Cardiac muscle cell (in vitro differentiated cells and primary cell): ENCODE measurements at places on chromosomes 7 and 10.
A peak's percentile ranks its signal among the peaks of the same experiment; 100 is the strongest.

DNA sequence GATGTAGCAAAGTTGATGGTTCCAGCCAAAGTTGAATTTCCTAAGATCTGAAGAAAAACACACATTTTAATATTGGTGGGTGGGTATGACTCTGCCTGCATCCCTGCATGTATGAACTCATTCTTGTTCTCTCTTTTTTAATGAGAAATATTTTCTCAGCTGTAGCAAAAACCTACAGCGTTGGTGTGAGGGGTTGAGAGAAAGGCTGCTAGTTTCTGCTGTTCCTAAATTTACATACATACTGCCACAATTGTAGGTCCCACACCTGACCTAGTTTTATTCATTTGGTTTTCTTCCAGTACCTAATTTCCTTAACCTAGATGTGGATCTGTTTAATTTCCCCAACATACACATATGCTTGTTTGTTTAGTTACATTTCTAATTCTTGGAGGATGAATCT lies 4.6 kb downstream of the AGFG2 start:
- DNase-seq = no peak

GRCh38 chr10:132557696-132558515 lies 20.3 kb downstream of the INPP5A start:
- DNase-seq = no peak

- DNase-seq = no peak
These were observed 10.5 kb upstream of the LAMB4 start for GRCh38 chr7:108140671-108141070.

DNA sequence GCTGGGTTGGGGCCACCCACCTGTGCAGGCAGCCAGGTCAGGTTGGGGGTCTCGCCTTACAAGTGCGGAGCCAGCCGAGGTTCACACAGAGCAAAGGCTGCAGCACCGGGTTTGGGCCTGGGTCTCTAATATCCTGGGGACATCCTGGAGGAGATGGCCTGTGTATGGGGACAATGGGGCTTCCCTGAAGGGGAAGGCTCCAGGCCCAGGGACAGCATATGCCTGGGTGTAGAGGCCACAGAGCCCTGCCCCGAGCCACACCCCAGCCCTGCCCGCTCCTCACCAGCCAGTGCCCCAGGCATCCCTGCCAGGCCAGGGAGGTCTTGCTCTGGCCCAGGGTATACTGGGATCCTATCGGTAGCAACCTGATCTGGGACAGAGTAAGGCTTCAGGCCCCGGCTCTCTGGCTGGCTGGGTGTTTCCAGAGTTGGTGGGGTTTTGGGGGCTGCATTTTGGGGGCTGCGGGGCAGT lies 9.1 kb downstream of the TTYH3 start:
- DNase-seq = no peak

GRCh38 chr7:138237995-138238394 lies 161.7 kb downstream of the AKR1D1 start:
- DNase-seq = no peak

DNA sequence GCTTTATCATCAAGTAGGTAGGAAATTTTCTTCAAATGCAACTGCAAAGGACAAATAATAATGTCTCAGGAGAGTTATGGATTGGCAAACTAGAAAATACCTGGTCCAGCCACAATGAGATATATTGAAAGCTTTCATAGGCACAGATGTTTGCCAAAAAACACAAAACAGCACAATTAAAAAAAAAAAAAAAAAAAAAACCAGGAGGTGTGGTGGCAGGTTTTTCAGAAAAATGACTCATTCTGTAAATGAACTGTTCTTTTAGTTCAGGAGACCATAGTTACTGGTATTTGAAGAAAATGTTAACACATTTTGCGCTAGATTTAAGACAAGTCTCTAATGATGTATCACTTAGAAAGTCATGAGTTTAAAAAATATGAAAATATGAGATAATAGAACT lies 55.0 kb upstream of the JCAD start:
- DNase-seq = no peak

GRCh38 chr7:37920849-37921805 lies 687 bp downstream of the EPDR1 start:
- peak; percentile 48 for DNase-seq

- DNase-seq = no peak
These were observed 767 bp downstream of the KRIT1 start for GRCh38 chr7:92244808-92245486.

DNA sequence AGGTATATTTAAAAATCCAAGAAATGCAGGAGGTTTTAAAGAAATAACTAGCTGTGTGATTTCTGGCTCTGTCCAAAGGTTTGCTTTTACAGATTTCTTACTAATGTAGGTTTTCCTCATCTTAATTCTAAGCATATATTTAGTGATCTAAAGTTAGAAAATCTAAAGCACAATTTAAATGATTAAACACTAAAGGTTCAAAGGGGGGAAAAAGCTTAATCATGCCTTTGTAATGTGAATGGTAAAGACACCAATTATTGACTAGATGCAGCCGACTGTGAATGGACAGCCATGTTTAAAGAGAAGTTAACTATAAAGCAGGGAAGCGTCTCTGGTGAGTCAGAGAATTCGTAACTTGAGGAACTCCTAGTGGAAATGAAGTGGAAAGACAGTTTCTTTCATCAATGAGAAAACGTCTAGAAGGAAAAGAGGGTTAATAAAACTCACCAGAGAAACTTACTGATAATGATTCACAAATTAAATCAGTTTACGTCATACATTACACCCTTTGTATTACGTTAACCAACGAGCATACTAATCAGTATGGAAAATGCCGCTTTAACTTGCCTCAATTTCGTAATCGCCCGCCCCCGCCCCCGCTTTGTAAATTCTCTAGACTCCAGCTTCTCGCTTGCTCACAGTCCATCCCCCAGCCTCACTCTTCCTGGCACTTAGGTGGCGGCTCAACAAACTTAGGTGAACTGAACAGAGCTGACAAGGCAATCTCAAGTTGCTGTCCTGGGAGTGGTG lies 1.1 kb upstream of the HBP1 start:
- peak; percentile 71 for DNase-seq

GRCh38 chr10:96374639-96374984 lies 15.8 kb upstream of the OPALIN start:
- DNase-seq = peak; percentile 38

GRCh38 chr10:17984563-17984962 lies 32.8 kb downstream of the SLC39A12 start:
- no peak for DNase-seq

DNA sequence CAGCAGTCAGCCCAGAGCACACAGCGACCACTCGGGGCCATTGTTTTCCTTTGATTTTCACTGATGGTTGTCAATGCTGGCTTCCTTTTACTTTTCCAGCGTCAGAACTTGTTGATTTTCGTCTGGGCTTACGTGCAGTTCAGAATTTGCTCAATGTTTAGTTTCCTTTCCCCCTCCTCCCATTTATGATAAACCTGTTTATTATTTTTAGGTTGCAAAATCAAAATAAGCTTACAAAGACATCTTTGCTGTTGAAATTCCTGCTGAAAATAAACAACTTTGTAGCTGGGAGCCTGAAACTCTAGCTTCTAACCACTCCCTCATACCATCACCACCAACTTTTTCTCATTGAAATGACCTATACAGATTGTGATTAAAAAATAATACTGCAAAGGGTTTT lies 83.1 kb upstream of the LYZL1 start:
- DNase-seq = no peak

DNA sequence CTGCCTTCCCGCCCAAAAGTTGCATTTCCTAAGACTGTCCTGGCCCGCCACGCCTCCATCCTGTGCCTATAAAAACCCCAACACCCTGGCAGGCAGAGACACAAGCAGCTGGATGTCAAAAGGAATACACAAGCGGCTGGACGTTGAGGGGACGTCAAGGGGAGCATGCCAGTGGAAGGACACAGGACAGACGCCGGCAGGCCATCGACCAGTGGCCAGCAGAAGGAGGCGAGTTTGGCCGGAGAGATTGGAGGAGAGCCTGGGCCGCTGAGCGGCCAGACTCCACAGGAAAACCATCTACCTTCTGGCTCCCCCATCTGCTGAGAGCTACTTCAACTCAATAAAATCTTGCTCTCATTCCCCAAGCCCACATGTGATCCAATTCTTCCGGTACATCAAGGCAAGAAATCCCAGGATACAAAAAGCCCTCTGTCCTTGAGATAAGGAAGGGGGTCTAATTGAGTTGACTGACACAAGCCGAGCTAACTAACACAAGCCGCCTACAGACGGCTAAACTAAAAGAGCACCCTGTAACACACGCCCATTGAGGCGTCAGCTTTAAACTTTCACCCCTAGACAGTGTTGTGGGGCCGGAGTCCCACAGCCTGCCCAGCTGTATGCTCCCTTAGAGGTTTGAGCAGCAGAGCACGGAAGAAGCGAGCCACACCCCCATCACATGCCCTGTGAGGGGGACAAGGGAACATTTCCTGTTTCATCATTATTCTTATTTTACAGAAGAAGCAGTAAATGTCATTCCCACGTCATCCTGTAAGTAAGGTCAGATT lies 150.3 kb upstream of the PHYHIPL start:
- no peak for DNase-seq

DNA sequence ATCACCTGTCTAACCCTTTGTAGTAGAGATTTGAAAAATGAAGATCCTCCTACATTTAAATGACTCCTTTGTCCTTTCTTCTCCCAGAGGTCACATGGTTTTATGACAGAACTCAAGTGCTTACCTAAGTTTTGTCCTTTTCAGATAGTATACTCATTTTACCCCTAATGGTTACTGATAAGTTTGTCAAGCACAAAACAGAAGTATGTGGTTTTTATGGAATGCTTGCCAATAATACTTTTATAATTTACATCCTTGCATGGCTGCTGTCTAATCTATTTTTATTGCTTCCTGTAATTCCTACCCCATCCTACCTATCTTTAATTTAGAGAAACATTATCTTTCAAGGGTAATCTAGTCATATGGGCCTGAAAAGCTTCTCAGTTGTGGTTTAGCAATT lies 37.5 kb downstream of the HELLS start:
- DNase-seq = no peak

GRCh38 chr7:49486974-49487829 lies 286.2 kb upstream of the VWC2 start:
- no peak for DNase-seq

- DNase-seq = peak; percentile 57
These were observed 535.6 kb upstream of the GHITM start for GRCh38 chr10:83603708-83604107.

- DNase-seq = no peak
These were observed 73.2 kb downstream of the LMBR1 start for GRCh38 chr7:156819733-156820295.

GRCh38 chr10:110387617-110387982 lies 82.9 kb upstream of the SMNDC1 start:
- DNase-seq = no peak

GRCh38 chr10:92965314-92965713 lies 95.3 kb upstream of the CYP26C1 start:
- DNase-seq = peak; percentile 73

DNA sequence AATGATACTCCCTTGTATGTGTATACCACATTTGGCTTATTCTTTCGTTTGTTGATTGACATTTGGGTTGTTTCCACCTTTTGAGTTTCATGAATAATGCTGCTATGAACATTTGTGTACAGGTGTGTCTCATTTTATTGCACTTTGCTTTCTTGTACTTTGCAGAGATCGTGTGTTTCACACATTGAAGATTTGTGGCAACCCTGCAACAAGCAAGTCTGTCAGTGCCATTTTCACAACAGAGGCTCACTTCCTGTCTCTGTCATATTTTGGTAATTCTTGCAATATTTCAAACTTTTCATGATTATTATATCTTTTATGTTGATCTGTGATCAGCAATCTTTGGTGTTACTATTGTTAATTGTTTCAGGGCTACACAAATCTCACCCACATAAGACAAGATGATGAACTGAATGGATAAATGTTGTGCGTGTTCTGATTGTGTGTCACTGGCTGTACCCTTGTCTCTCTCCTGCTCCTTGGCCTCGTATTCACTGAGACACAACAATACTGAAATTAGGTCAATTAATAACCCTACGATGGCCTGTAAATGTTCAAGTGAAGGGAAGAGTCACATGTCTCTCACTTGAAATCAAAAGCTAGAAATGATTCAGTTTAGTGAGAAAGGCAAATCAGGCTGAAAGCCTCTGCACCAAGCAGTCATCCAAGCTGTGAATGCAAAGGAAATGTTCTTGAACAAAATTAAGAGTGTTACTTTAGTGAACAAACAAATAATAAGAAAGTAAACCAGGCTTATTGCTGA lies 133.6 kb upstream of the JCAD start:
- no peak for DNase-seq

- no peak for DNase-seq
These were observed 51.4 kb downstream of the RBM20 start for GRCh38 chr10:110695539-110695886.

- DNase-seq = no peak
These were observed 17.8 kb downstream of the LDB3 start for GRCh38 chr10:86685893-86686632.
